ENCODE measurements at places on chromosomes 5 and 9.

DNA sequence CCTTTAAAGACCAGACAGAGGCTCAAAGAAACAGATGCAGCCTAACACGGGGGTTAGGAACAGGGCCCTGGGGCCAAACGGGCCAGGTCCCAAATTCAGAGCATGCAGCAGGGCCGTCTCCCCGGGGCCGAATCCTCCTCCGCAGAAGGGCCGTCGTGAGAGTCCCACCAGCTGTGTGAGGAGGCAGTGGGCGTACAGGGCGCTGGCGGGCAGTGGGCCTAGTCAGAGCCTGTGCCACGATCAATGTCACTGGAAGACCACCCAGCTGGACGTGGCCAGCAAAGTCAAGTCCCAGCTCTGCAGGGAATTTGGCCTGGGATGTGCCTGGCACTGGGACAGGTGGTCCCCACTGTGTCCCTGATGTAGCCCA is 15.8 kb upstream of the FCN2 start:
- DNase-seq: no peak

DNA sequence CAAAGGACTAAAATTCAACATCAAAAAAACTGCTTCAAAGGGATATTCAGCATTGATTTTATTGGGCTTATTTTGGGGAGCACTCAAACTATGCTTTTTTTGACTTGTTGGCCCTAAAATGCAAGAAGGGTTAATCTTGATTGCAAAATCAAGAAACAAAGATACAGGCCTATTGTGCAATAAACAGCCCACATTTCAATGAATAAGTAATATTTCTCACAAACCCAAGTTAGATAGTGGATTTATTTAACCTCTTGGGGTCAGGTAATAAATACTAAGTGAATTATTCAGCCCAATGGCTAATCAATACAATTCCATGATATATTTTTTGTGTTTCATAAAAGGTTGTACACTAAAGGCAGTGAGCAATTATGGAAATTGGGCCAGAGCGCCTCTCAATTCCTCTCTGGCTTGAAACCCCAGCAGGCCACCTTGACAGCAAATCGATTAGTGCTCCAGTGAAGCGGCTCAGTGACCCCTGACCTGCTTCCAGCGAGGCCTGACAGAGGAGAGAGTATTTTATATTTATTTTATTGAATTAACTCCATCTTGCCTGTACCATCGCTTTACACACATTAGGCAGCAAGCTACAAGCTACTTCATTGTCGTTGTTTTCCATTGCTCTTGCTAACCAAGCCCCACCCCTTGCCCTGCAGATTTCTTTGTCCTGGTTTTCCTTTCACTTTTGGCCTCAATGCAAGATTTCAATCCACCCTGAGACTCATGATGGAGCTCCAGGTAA is 65.5 kb downstream of the EBF1 start:
- DNase-seq: no peak

- no peak for DNase-seq
Observed at GRCh38 chr5:161078793-161079192, 226.8 kb upstream of the ATP10B start.

DNA sequence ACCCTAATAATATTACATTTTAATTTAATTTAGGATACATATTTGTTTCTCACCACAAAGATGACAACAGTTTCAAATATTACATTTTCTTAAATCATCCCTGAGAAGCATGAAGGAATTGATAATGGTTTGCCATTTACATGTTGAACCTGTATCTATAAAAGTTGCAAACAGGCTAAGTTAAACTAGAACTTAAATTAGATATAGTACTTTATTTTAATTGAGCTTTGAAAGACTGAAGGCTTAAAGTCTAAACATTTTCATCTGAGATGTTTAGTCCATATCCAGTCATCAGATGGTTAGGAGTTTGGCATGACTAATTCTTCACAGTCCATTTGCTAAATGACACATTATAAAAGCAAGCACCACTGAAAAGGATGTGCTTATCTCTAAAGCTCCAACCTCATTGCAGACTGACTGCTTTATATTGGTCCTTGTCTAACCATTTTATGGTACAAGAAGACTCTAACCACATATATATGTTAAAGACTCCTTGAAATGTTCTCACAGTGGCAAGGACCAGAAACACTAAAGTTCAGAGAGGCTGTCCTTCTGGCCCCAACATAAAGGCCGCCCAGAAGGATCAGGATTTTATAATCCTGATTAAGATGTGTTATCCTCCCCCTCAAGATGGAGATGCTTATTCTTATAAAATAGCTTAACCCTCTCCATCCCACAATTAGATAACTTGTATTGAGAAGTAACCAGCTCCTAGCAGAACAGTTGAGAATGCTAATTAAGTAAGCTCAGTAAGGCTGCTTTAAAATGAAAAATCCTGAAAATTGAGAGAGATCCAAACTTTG is 25.8 kb downstream of the WNT8A start:
- no peak for DNase-seq

GRCh38 chr9:87853876-87854579 is 28.6 kb upstream of the SPATA31E1 start:
- DNase-seq: no peak

DNA sequence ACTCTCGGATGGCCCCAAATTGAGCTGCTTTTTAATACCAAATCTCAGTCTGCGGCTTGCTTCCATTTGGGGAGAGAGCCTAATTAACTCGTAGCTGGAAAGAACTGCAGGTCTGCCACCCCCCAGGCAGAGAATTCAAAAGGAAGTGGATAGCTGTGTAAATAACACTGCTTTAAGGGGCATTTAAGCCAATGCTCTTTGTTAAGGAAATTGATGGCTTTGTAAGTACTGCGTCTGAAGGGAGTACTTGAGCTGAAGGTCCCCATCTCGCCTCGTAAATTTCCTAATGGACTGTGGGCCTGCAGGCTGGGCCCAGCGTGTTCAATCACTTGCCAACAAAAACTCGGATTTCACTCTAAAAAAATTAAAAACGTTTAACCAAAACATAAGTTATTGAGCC is 132.7 kb downstream of the PAPPA start:
- DNase-seq: no peak

DNA sequence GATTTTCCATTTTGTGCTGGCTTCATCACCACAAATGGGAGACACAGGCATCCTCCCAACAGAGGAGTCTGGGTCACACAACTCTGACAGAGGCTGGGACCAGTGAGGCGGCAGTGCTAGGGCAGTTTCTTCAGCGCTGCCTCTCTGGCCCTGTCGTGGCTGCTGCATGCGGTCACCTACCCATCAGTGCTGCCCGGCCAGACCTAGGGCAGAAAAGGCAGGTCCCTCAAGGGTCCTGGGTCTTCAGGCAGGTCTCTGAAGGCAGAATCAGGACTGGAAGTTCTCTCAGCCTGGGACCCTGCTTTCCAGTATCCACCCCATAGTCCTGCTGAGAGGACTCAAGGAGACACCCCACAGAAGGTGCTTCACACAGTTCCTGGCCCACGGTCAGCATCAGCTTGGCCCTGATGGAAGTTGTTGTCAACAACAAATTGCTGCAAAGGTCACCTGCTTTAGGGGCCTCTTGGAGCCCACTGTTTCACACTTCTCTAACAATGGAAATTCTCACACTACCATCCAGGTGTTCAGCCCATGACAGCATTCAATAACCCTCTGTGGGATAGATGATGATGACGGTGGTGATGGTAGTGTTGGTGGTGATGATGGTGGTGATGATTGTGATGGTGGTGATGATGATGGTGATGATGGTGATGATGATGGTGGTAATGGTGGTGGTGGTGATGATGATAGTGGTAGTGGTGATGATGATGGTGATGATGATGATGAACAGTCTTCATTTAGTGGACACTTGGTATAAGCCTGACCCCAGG is 146.4 kb upstream of the PPP1R26 start:
- DNase-seq: no peak

DNA sequence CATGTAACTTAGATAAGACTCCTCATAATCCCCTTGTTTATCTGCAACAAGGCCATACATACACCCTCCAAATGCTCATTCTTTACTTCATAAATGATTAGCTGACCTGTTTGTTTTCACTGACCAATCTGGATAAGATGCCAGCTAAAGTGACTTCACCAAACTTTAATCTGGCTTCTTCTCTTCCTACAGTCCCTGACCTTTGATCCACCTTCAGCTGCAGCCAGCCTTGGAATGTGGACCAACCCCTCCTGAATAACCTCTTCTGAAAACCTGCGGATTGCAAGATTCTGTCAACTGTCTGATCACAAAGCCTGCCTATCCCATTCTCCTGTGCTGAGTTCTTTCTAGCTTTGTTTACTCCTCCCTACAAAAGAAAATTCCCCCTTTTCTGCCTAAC is 476.8 kb downstream of the LRRC70 start:
- DNase-seq: no peak

DNA sequence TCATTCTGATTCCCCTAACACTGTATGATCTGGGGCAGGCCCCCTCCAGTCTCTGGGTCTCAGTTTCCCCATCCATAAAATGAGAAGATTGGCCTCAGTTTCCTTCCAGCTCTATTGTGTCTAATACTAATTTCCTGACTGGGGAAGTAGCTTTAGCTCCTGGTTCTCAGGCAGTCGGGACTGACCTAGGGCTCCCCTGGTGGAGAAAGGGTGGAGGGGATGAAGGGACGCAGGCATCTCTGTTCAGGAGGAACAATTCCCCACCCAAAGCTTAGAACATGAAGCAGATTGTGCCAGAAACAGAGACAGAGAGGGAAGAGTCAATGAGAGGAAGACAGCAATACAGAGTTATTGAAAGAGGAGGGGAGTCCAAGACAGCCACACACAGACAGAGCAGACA is 14.2 kb upstream of the PTGS1 start:
- no peak for DNase-seq

DNA sequence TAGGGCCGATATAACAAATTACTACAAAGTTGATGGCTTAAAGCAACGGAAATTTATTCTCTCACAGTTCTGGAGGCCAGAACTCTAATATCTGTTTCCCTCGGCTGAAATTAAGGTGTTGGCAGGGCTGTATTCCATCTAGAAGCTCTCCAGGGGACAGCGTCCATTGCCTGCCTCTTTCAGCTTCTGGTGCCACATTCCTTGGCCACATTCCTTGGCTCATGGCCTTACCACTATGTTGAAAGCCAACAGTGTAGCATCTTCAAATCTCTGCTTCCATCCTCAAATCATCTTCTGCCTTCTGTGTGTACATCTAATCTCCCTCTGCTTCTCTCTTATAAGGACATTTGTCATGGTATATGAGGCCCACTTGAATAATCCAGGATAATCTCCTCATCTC is 17.2 kb downstream of the FGF10 start:
- no peak for DNase-seq

DNA sequence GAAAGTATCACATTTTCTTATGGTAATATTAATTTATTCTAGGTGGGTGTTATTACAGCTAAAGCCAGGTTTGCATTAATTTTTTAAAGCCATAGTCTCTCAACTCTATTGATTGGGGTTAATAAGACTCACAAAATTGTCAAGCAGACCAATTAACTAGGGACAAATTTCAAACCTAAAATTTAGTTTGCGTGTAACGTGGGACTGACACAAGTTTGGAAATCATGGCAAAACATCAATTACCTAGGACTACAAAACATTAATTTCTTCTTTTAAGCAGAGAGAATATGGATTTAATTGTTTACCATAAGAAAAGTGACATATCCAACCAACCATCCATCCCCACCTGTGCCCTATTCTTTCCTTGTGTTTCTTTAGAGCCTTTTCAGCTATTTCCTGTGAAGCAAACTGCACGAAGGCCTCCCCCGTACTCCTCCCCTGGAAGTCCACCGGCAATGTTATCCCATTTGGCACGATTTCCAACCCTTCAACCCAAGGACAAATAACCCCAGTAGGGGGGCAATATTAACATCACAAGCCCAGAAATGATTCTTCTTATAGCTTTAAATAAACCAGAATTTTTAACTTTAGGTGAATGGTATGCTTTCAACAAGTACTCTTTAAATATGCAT is 4.4 kb downstream of the HNRNPH1 start:
- DNase-seq: no peak

GRCh38 chr9:10055886-10056395 is 556.9 kb downstream of the PTPRD start:
- DNase-seq: no peak

GRCh38 chr5:128213833-128214232 is 130.3 kb downstream of the SLC12A2 start:
- no peak for DNase-seq

GRCh38 chr5:149922950-149923349 is 21.6 kb downstream of the PDE6A start:
- DNase-seq: no peak

- no peak for DNase-seq
Observed at GRCh38 chr5:81899123-81899522, 72.7 kb upstream of the ATG10 start.

DNA sequence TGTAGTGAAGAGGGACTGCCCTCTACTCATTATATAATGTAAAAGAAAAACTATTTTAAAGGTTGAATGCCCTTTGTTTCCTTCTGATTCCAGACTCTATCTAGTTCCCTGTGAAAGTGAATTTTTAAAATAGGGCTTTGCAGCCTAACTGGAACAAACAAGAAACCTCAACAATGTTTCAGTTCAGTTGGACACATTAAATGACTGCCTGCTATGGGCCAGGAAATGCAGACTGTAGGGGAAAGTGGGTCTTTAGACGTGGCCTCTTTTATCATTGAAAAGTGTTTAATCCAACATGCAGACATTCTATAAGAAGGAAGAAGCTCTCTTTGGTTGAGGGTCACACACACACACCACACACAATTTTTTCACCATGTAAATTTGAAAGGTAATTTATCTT is 289.1 kb downstream of the ICE1 start:
- no peak for DNase-seq

DNA sequence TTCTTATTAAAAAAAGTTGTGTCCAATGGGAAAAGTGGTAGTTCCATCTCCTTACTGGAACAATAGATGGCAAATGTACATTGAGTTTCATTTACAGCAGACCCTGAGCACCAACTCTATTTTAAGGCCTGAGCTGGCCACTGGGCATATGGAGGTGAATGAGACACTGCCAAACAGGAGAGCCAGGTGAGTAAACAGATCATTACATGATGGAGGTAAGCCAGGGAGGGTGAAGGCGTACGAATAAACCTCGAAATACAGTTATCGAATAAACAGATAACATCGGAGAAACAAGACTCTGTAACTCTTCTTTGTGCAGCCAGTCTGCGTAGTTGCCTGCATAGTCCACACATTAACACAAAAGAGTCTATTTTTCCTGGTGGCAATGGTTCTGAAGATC is 446.4 kb upstream of the KLF4 start:
- DNase-seq: no peak

DNA sequence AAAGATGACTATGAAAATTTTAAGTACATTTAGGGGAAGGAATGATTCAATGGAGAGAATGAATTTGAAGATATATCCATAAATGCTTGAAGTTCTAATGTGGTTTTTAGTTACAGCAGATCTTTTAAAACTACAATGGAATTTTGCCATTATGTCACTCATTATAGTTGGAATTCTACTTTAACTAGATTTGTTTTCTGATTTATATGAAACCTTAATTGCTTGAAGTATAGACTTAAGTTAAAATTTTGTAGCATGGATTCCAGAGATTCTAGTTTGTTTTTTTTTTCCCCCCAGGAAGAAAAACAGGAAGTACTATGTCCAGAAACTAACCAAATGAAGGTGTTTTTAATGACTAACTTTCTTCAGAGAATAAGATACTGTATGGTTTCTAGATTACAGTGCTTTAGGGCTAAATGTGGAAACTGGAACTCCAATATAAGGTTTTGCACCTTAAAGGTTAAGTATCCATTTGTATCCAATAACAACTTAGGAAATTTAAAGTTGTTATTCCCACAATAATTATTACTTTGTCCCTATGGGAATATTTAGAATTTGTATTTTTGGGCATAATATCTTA is 70.3 kb downstream of the ZSWIM6 start:
- no peak for DNase-seq

Data from stimulated activated CD4-positive, alpha-beta T cell treated with anti-CD3 and anti-CD28 coated beads, Interleukin-12 subunit alpha, Interleukin-12 subunit beta, amount 100 ng/mL, for 4 hours (primary cell).